ENCODE measurements at places on chromosomes 7 and 10.

DNA sequence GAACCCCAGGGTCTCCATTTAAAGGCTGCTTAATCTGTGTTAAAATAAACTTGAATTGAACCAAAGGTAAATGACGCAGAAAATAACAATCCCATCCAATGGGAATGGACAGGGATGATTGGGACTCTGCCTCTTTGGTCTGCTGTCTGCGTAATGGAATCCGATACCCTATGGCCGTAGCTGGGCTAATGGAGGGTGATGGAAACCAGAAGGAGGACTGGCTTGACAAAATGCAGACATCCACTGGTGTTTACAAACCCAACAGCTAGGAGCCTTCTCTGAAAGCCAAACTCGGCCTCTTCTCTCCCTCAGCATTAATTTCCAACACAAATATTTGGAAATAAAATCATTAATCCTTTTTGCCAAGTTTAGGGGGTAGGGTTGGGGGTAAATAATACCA lies 162.2 kb upstream of the CHST15 start:
- no peak for DNase-seq

DNA sequence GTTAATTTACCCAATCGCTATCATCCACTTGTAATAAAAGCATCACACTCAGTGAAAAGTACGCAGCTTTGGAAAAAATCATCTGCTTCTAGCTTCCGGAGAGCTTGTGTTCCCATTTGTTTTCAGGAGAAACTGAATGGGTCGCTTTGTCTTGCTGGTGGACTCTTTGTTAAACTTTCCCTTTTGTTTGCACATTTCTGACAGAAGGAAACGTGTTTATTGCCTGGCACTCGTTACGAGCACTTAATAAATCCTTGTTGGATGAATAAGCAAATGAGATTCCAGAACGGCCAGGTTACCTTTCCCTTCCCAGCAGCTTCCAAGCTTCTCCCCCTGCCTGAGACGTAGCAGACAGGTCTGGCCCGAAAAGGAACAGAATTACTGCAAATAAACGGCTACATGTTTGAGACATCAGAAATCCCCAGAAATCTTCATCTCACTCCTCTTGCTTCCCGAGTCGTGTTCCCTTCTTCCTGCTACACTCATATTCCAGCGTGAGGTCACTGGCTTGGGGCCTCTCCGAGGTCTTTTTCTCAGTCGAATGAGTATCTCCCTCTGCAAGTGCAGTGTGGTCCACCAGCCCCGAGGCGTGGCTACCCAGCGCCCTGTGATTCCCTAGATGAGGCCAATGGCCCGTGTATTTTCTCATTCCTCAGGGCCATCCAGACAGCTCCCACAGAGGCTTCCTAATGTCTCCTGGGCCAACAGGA lies 167.2 kb downstream of the FRMD4A start:
- DNase-seq = no peak

DNA sequence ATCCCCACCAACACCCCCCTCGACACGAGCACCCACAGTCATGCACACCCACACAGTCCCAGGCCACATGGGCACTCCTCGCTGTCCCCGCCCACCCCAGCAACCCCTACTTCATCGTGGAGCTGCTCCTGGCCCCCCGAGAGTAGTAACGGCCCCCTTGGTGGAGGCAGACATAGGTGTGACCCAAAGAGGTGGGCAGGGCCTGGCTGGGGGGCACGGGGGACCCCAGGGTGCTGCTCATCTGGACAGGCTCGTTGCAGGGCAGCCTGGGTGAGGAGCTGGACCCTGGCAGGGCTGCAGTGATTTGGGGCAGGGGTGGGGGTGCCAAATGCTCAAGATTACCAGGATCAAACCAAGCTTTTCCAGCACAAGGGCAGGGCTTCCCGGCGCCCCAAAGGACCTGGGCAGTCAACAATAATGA lies 42.4 kb upstream of the ZMIZ1 start:
- no peak for DNase-seq

DNA sequence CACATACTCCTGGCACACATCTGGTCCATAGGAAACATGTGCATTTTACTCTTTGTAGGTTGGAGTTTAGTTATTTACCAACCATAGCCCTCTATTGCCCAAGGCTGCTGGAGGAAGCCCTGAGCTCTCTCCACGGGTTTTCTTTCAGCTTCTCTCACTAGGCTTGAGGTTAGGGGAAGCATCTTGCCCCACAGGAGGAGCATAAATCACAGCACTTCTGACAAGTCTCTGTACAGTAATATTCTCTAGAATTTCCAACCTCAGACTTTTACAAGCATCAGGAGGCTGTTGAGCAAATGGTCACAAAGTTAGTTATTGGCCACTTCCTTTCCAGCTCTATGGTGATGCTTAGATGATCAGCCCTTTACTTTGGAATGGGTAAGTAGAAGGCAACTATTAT lies 122.9 kb upstream of the GLI3 start:
- no peak for DNase-seq

- DNase-seq = no peak
Observed at GRCh38 chr10:97023401-97024167, 162.2 kb downstream of the SLIT1 start.

DNA sequence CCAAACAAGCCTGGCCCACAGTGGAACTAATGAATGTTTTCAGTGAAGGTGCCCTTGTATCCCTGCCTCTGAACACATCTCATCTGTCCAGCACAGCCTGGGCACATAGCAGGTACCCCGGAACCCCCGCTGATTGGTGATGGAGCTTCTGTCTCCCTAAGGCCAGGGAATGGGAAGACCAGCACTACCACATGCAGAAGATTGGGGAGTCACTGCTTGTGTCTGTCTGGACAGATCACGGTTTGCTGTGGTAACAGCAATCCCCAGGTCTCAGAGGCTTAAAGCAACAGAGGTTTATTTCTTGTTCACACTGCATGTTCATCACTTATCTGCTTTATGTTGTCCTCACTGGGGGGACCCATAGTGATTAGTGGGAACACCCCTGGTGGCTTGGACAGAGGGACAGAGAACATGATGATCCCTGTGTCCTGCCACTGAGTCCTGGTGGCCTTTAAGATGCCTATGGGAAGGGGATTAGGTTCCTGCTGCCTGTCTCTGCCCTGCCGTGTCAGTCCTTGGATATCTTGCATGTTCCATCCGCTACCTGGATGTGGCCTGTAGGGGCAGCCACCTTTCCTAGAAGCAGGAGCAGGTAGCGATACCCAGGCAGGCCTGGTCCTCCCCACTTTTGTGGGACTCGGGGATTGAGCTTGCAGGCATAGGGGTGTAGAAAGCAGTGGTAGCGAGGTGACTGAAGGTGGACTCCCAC lies 3.6 kb downstream of the TSPAN14 start:
- no peak for DNase-seq

GRCh38 chr7:85016286-85016685 lies 170.6 kb downstream of the SEMA3D start:
- no peak for DNase-seq

- DNase-seq = no peak
Observed at GRCh38 chr10:21260066-21260465, 265.4 kb downstream of the SKIDA1 start.
